Bone marrow (tissue), 2 donors: ENCODE measurements at places on chromosomes 5 and 9.
A peak's percentile ranks its signal among the peaks of the same experiment; 100 is the strongest.

GRCh38 chr9:117258184-117258866 lies 156.5 kb downstream of the ASTN2 start:
- no peak for DNase-seq

GRCh38 chr9:137828527-137829259 lies 48.9 kb upstream of the CACNA1B start:
- no peak for DNase-seq

DNA sequence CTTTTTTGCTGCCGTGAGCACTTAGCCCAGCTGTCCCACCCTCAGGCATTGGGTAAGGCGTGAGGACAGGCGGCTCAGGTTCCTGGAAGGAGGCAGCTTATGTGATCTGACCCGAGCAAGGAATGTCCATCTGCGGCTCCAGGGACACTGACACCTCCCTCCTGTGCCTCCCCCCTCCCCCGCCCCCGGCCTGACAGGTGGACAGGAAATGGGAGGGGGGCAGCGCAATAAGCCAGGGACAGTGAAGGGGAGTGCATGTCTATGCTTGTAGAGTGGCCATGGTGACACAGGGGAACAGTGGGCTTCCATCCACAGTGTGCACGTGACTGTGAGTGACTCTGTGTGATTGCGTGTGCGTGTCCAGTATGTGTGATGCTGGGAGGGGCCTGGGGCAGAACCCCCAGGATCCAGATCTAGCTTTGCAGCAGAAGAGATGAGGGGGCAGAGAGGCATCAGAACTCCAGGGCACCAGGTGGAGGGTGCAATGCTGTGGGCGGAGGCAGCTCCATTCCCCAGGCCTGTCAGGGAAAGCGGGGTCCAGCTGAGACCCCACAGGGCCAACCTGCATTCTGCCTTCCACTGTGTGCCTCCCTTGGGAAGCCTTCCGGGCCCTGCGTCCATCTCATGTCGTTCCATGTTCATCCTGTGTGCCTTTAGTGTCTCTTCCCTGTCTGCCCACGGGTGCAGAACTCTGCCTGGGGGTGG lies 30.5 kb downstream of the CNTFR start:
- DNase-seq: no peak

DNA sequence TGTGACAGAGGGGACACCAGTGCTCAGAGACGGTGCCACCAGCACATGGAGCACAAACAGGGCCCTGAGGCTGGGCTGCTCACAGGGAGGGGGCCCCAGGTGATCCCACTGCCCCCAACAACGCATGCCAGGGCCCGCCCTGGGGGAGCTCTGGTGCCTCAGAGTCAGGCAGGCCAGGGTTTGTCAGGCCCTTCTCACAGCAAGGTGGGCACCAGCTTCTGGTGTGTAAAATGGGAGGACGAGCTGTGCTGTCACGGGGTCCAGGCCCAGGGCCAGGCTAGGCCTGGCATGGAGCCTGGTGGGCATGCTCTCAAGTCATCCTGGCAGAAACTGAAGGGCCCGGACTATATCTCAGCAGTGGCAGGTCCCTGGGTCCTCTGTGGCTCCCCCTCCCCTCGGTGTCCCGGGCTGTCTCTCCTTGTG lies 34.5 kb downstream of the PRRT1B start:
- DNase-seq: no peak

- DNase-seq: no peak
Measured at GRCh38 chr9:79973627-79974026, 401.9 kb downstream of the TLE4 start.

DNA sequence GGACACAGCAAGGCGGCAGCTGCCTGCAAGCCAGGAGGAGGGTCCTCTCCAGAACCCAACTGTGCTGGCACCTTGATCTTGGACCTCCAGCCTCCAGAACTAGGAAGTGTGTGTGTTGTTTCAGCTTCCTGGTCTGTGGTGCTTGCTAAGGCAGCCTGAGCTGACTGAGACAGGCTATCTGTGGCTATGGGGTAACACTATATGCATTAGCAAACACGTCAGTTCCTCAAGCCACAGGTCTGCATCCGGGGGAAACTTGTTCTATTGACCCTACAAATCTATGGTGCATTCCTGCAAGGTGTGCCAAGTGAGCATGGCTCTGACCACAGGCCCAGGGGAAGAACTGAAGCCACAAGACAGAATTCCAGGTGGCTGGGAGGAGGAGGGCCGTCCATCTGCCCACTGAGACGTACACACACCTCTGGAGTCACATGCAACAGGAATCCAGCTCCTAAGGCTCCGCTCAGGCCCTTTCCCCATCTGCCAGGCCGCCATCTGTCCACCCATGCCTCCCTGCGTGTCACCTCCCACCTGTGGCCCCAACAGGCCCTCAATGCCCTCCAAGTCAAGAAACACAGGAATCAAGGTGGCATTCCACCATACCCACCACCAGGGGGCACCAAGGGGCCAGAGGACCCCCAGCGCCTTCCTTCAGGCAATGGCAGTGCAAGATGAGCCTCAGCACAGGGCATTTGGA lies 174.9 kb downstream of the ROR2 start:
- no peak for DNase-seq

DNA sequence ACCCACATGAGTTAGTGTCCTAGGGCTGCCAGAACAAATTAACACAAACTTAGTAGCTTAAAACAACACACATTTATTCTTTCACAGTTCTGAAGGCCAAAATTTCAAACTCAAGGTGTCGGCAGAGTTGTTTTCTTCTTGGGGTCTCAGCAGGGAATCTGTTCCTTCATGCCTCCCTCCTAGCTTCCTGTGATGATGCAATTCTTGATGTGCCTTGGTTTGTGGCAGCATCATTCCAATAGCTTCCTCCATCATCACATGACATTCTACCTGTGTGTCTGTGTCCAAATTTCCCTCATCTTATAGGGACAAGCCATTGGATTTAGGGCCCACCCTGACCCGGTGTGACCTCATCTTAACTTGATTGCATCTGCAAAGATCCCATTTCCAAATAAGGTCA lies 12.2 kb upstream of the SLC25A48 start:
- DNase-seq: no peak

GRCh38 chr5:8068078-8068477 lies 199.1 kb downstream of the MTRR start:
- DNase-seq: no peak

DNA sequence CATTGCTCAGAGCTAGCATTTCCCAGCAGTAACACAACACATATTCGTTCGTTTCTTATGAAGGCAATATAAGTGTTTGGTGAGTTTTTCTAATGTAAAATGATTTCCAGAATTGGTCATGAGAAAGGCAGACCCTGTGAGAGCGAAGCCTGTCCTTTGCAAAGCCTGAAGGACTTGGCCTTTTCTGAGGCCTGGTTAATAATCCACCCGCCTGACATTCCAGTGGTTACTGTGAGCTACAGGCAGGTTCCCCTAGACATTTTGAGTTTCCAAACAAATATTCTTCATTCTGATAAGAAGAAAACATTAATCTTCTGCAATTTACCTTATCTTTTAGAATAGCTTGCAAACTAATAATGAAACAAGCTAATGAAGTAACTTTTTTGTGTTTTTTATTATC lies 38.0 kb downstream of the ADAMTS16 start:
- no peak for DNase-seq

DNA sequence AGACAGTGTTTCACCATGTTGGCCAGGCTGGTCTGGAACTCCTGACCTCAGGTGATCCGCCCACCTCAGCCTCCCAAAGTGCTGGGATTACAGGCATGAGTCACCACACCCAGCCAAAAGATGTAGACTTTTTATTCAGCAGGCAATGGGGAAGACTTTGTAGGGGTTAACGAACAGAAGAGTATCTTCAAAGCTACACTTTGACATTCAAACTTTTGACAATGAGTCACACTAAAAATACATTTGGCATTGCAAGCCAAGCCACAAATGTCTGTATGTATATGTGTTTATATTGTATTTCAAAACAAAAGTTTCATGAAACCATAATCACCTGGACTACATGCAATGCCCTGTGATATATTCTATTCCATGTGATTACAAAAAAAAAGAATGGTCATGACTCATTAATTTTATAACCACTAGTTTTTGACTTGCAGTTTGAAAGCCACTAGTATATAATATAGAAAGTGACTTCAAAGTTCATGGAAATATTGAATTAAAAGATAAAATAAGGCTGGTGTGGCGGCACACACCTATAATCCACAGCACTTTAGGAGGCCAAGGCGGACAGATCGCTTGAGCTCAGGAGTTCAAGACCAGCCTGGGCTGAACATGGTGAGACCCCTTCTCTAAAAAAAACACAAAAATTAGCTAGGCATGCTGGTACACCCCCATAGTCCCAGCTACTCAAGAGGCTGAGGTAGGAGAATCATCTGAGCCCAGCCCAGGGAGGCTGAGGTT lies 8.3 kb downstream of the DIMT1 start:
- no peak for DNase-seq

DNA sequence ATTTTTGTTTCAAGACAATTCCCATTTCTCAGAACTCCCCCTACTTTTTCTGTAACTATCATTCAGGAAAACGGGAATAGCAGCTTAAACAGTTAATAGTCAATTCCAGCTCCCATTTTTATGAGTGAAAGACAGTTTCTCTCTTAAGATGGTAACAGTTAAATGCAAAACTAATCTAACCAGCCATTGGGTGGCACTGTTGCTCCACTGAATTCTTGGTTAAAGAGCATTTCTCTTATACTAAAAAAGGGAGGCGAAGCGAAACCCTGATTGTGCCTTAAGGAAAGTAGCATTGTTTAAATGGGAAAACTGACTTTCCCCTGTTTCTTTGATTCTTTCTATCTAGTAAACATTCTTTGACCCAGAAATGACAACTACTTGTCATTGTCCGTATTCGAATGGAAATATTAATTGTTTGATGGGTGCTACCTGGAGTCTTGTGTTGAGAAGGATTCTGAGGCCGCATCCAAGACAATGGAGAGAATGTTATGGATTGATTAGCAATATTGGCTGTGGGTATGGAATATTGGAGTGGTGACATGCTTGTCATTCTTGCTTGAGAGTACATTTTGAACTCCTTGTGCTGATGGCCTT lies 507.8 kb downstream of the MAT2B start:
- DNase-seq: peak; percentile 2

DNA sequence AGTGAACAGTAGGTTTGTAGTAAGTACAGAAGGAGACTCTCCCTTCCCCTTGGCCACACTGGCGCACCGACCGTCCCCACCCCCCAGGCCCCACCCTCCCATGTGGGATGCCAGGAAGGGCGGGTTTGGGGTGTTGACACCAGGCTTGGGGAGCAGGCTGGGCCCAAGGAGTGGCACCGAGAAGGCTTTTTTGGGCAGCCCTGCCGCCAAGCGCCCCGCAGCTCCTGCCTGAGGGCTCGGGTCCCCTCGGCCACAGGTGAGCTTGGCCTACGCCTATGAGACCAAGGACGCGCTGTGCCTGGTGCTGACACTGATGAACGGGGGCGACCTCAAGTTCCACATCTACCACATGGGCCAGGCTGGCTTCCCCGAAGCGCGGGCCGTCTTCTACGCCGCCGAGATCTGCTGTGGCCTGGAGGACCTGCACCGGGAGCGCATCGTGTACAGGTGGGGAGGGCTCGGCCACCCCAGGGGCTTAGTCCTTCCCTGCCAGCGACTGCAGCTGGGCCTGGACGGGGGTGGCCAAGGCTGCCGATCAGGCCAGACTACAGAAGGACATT lies 7.3 kb downstream of the GRK6 start:
- no peak for DNase-seq

GRCh38 chr5:38734353-38734752 lies 111.5 kb upstream of the OSMR start:
- no peak for DNase-seq

DNA sequence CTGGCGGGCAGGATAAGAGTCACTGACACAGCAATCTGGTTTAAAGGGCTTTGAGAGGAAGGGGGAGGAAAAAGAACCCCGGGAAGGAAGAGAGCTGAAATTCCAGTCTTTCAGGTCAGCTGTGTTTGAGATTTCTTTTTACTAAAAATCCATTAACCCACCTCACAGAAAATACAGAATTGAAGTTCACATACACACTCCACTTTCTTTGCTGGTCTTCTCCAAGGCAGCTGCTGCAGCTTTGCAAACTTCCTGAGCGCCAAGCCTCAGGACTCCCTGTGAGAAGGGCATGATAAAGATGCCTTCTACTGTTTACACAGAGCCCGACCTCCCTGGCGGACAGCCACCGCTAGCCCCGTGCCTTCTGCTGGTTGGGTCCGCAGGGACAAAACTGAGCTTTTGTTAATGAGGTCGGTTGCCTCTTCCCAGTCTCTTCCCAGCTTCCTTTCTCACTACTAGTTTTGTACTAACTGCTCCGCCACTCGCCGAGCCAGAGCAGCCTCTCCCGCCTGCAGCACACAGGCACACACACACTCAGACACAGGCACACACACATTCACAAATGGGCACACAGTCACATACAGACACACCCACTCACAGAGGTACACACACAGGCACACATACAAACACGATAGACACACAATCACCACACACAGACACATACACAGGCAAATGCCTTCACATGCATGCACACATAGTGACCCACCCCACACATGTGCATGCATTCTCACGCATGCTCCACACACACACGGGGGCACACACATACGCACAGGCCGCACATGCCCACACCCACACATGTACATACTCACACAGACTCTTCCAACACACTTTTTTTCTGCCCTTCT lies at the start of gene FREM1:
Gene FREM1 (minus strand): TSS at position 468 of the 845 bp plus-strand sequence. CDS start 41,451 bp downstream, outside the sequence.
- DNase-seq: no peak

DNA sequence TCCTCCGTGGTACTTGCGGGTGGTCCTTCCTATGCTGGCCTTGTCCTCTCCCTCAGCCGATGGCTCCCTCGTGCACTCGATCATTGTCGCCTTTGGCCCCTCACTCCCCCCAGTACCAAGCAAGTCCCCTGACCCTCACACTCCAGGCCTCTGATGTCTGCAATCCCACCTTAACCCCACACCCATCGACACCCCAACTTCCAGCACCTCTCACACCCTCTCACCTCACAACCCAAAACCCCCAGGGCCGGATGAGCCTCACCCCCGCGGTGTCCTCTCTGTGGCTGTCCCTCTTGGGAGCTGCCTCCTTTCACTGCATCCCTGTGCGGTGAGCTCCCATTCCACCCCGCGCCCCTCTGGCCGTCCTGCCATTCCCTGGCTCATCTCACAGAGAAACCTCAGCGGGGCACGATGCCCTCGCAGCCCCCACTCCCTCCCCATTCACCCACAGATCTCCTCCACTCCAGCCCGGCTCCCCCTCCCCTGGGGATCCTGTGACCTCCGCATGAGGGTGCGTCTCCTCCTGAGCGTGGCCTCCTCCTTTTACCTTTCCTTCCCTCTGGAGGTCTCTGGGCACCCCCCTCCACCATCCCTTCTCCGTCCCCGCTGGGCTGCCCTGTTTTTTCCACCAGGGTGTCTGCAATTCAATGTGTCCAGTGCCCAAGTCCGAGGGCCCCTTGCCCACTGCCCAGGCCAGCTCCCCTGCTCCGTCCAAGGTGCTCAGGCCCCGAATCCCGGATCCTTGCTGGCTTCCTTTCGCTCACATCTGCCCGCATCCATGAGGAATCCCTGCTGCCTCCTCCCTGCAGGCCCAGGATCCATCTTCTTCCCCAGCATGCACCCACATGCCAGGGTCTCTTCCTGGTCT lies 15.8 kb upstream of the RNU6ATAC start:
- DNase-seq: no peak

GRCh38 chr9:69121155-69122081 lies 52.7 kb upstream of the TJP2 start:
- DNase-seq: peak; percentile 40

GRCh38 chr5:58795327-58795726 lies 212.5 kb downstream of the RAB3C start:
- no peak for DNase-seq
